Spinal cord (tissue), 10 donors: ENCODE measurements at places on chromosomes 6 and 20.

DNA sequence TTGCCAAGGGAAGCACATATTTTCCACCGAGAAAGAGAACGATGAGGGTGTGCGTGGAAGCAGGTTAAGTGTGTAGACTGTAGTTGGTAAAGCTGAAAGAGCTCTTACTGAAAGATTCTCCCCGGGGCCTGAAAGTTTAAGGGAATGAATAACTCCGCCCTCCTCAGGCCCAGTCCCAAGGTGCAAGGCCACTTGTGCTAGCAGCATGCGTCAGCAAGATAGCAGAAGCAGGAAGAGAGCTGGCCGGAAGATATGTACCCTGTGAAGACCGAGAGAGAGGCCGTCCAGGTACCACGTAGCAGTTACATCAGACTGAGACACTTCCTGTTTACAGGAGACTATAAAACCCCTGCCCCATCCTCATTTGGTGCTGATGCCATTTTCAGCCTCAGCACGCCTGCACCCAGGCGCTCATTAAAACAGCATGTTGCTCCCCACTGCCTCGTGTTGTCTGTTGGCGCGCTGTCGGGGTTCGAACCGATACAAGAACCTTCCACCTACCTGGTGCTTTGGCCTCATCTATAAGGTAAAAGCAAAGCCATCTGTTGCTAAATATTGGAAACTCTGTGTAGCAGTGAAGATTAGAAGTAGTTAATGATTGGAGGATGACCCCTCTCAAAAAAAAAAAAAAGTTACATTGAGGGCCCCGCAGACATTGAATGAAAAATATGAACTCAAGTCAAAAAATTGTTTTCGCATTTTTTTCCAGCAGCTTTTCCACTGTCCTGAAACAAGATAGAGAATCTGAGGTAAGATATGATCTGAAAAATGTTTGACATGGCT is 18.6 kb upstream of the FAM135A start:
- no peak for DNase-seq

GRCh38 chr6:16450821-16451220 is 212.4 kb downstream of the GMPR start:
- DNase-seq = no peak

DNA sequence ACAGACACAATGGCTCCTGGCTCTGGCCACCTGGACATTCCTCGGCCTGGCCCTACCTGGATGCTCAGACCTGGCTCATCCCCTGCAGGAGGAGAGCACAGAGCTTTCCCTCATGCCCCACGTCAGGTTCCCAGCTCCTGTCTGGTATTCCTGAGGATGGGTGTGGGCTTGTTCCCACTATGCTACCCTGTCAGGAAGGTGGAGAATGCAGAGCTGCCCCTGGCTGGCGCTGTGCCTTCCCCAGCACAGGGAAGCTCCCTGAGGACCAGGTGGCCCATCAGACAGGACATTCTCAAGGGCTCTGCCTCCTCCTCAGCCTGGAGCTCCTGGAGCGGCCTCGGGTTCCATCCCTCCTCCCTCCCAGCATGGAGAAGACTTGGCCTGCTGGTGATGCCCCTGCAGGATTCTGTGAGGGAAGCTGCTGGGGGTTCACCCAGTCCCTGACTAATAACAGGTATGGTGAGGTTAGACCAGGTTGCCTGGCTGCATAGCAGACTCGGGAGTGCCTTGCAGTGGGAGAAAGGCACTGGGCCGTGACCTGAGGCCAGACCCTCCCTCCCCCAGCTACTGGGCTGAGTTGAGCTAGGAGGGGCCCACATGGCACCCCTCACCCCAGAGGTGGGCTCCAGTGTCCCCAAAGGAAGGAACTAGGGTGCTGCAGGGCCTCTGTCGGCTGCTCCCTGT is 156.0 kb upstream of the MLN start:
- no peak for DNase-seq

- no peak for DNase-seq
Observed at GRCh38 chr20:35718972-35719635, 19.9 kb downstream of the ROMO1 start.

GRCh38 chr20:7470912-7471311 is 469.3 kb downstream of the HAO1 start:
- DNase-seq = no peak

DNA sequence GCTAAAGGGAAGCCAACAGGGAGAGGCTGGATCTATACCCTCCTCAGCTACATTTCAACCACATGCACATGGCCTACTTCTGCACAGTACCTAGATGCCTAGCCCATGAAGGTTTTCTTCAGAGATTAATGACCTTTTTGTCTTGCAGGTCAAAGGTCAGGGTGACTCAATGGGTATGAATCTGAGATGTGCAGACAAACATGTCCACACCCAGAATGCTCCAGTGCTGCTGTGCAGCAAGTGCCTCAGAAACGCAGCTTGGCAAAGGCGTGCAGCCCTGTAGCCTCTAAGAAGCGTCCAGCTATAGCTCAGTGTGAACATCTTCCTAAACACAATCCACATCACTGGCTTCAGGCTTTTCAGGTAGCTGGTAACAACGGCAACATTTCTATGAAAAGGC is 24.4 kb downstream of the MAP1LC3A start:
- no peak for DNase-seq

DNA sequence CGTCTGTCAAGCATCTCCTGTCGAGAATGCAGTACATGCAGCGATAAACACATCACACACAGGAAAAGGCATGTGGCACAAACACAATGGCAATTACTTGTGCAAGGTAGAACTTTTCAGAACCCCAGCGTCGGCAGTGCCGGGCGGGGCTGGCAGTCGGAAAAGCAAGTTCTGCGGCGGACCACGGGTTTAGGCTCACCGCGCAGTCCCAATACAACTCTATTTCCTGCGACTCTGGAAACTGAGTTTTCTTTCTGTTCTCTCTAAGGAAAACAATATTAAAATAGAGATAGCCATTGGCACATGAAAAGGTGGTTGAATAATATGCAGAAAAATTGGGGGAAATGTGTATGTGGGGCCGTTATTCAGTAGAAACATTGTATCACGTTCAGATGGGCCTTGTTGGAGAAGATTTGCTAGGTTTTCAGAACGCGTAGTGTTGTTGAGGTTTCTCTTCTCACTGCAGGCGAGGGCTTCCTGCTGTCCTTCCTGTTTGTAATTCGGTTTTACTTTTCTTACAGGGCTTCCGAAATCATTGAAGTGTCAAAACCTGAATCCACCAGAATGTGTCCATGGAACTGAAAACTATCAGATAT is 369.5 kb downstream of the THBS2 start:
- DNase-seq = no peak

DNA sequence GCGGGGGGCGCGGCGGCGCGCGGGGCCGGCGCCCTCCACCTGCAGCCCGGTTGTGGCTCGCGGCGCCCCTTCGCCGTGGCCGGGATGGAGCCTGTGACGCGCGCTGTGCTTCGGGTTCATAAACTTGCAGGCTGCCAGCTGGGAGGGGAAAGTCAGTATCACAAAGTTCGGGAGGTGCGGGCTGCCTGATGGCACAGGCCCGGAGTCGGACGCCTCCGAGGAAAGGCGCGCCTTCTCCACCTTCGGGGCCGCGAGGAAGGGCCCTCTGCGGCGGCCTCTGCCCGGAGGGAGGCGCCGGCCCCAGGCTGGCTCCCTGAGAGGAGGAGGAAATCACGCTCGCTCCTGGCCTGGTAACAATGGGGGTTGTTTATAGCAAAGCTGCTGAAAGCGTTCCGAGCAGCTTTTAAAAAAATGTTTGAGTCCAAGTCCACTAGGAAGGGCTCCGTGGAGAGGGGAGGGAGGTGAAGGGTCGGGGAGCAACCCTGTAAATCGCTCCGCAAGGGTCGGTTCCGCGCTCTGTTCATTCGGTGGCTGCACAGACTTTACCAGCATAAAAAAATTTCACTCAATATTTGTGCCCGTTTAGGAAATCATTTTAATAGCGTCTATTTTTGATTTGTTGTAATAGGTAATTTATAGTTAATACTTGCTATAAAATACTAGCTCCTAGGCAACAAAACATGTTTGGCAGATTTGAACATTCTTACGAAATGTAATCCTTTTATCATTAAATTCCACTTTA is 1.0 kb downstream of the AFDN start:
- no peak for DNase-seq

DNA sequence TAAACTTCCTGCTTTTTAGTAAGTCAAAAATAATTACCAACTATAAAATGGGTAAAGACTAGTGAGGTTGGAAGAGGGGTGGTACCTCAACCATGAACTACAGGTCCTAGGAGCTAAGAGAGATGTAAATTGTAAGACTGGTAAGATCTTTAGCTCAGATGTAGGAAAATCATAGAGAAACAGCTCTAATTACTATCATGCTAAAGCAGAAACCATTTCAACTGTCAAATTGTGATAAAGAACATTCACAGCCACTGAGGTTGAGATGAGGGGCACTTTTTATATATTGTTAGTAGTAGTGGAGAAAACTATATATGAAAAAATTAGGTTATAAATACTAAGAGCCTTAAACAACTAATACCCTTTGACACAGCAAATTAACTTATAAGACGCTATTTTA is 20.0 kb downstream of the CDK19 start:
- no peak for DNase-seq

GRCh38 chr6:82741325-82741995 is 324.2 kb downstream of the UBE3D start:
- no peak for DNase-seq

DNA sequence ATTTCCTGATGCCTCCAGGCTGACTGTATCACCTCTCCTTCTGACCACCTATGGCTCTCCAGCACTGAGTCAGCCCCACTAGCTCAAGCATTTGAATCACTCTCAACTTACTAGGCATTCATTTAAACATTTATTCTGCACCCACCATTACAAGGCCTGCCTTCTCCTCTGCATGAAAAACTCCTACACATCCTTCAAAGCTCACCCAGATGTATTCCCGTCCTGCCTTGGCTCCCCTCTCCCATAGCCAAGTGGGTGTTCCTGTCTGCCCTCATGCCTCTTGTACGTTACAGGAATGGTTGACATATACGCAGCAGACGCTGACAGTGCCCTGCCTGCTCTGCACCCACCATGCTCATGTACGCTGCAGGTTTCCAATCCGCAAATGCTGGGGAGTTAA is 21.6 kb downstream of the KCNK17 start:
- no peak for DNase-seq

DNA sequence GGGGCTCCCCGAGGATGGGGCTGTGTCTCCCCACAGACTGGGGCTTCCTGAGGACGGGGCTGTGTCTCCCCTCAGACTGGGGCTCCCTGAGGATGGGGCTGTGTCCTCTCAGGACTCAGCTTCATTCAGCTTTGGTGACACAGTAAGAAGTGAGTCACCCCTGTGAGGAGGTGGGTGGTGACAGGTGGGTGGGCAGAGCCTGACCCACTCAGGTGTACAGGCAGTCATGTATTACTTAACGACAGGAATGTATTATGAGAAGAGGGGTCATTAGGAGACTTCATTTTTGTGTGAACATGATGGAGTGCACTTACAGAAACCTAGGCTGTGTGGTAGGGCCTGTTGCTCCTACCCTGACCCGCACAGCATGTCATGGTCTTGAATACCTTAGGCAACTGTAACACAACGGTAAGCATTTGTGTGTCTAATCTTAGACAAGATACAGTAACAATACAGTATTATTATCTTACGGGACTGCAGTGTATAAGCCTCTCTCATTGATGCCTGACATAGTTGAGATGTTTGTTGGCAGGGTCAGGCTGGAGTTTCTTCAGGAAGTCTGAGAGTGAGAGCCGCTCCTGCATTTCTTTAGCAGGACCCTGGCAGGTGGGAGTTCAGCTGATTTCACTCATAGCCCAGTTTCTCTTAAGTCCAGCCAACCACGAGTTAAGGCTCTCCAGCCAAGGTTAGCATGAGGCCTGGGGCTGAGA is 10.9 kb upstream of the PGC start:
- DNase-seq = no peak

- DNase-seq = no peak
Observed at GRCh38 chr20:46159101-46159897, 41.2 kb downstream of the CD40 start.

DNA sequence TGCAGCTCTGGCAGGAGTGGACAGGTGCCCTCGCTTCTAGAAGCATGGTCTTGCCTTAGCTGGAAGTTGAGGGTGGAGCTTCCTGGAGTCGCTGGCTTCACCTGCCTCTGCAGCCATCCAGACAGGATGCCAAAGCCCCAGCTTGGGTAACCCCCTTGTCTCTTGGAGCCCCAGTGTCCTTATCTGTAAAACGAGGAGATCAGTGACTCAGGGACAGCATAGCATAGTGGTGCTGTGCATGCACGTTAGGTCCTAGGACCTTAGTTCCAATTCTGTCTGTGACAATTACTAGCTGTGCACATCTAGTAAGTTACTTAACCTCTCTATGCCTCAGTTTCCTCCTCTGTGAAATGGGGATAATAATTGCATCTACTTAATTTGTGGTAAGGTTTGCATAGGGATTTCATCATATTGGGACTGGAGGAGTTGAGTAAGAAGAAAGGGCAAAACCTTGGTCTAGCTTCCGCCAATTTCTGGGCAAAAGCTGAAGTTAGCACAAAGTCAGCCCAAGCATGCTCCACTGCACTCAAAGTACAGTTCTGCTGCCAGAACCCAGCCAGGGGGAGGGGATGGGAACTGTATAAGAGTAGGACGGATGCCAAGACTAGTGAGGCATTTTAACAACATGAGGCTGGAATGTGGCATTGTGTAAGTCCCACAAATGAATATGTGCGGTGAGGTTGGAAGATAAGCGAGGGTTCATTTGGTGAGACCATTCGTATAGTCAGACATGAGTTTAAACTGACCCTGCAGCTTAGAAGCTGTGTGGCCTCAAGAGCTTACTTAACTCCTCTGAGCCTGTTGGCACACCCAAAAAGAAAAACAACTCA is 24.5 kb downstream of the TOX2 start:
- DNase-seq = peak; percentile 72

GRCh38 chr6:84652356-84653026 is 111.9 kb downstream of the TBX18 start:
- no peak for DNase-seq

DNA sequence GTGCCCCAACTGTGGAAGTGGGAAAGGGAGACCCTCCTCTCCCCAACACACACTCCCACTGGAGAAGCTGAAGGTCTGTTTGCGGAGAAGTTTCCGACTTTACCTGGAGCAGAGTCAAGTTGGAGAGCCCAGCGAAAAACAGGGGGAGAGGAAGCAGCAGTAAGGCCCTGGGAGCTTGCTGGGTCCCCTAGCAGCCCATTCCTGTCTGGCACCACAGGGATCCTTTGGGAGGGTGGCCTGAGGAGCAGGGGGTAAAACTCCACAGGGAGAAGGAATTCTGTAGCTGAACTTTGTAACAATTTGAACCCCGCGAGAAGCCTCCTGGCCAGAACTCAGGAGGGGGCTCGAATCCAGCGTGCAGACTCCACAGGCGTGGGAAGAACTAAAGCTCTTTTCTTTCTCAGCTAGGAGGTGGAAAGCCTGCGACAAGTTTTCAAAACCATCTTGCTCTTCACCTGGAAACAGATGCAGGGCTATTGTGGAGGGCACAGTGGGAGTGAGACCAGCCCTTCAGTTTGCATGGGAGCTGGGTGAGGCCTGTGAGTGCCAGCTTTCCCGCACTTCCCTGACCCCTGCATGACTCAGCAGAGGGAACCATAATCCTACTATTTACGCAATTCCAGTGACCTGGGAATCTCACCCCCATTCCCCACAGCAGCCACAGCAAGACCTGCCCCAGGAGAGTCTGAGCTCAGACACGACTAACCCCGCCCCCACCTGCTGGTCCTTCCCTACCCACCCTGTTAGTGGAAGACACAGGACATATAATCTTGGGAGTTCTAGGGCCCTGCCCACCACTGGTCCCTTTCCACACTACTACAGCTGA is 25.8 kb downstream of the SERPINB9 start:
- DNase-seq = no peak
